Ammon's horn (tissue), 1 donor: ENCODE measurements at places on chromosomes 5 and 9.

DNA sequence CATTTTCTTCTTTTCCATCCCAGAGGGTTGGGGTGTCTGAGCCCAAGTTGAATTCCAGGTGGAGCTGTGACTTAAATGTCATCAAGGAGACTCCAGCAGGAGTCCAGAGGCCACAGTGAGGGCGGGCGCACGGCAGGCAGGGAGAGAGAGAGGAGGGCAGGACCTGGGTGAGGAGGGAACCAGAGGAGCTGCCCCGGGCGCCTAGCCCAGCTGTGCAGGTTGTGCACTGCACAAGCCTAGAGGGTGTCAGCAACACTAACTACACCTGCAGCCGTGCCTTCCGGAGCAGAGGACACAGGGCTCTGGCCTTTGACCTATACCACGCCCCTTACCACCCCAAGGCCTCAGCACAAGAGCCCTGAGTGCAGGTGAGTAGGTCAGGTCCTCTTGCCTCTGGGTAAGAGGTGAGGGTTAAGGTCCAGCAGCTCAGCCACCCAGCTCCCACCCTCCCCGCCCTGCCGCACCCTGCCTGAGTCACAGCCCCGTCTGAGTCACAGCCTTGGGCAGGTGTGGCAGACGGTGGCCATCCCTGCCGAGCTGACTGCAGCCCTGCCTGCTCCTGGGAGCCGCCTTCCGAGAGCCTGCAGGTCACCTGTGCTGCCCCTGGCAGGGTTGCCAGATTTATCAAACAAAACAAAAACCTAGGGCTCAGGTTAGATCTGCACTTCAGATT, 6.4 kb upstream of the AGPAT2 start:
- no peak for DNase-seq

- peak; percentile 62 for DNase-seq
Observed at GRCh38 chr9:72464857-72465592, 56.4 kb upstream of the TMC1 start.

DNA sequence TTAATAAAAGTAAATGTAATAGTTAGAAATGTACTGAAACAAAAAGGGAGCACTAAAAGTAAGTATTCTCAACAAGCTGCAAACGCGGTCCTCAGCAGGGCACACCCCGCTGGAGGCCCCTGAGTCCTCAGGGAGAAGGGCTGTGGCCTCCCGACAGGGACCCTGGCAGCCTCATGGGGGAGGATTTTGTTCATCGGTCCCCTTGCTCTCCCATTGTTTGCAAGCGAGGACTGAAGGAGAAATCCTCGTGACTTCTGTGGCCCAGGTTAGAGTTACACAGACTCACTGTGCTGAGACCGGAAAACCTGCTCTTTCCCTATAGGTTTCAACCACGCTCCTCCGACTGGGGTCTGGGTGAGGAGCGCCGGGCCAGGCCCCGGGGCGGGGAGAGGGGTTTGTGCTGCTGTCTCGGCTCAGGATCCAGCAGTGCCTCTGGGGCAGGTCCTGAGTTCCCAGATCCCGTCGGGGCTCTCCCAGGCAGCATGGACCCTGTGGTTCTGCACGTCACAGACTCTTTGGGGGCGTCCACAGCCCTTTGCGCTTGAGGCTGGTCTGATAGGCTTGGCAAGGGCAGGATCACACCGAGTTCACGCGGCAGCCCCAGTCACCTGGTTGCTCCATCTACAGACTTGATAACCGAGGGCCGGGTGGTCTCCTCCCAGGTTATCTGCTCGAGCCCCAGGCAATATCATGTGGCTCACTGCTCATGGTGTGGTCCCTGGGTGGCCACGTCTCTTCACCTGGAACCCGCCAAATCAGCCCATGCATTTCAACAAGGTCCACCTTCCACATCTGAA, 38.8 kb downstream of the MRPL36 start:
- DNase-seq: no peak

GRCh38 chr9:99126312-99126711, 21.4 kb downstream of the TGFBR1 start:
- no peak for DNase-seq

DNA sequence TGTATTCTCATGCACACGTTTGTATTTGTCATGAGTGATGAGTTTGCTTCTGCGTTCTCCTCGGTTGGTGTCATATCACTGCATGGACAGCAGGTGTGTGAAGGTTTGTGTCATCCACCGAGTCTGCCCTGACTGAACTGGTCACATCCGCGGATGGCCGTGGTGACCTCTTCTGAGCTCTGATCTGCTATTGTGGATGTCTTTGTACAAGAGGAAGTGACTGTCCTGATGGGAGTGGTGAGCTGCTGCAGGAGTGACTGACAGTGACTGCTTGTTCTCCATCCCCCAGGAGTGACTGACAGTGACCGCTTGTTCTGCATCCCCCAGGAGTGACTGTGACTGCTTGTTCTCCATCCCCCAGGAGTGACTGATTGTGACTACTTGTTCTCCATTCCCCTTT, 69.9 kb downstream of the EHMT1 start:
- peak; percentile 63 for DNase-seq

DNA sequence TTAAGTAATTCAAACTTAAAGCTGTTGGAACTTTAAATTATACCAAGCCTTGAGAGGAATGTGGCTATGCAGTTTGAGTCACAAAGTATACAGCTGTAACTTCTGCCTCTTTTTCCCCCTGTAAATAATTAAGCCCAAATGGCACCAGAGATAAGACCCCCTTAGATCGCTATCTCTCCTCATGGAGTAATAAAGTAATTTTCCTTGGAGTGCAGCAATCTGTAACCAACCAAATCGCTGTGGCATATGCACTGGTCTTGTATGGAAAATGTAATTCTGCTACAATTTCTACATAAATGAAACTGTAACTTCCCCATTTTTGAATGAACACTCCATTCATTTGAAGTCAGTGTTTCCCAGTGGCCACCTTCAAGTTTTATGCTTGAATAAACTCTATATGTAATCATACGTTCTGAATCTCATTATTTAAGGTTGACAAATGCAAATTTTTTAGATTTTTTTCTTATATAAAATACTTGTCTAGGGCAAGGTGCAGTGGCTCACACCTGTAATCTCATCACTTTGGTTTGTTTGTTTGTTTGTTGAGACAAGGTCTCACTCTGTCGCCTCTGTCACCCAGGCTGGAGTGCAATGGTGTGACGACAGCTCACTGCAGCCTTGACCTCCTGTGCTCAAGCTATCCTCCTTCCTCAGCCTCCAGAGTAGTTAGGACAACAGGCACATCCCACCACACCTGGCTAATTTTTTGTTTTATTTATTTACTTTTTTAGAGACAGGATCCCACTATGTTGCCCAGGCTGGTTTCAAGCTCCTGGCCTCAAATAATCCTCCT, 12.3 kb downstream of the SUSD1 start:
- no peak for DNase-seq

DNA sequence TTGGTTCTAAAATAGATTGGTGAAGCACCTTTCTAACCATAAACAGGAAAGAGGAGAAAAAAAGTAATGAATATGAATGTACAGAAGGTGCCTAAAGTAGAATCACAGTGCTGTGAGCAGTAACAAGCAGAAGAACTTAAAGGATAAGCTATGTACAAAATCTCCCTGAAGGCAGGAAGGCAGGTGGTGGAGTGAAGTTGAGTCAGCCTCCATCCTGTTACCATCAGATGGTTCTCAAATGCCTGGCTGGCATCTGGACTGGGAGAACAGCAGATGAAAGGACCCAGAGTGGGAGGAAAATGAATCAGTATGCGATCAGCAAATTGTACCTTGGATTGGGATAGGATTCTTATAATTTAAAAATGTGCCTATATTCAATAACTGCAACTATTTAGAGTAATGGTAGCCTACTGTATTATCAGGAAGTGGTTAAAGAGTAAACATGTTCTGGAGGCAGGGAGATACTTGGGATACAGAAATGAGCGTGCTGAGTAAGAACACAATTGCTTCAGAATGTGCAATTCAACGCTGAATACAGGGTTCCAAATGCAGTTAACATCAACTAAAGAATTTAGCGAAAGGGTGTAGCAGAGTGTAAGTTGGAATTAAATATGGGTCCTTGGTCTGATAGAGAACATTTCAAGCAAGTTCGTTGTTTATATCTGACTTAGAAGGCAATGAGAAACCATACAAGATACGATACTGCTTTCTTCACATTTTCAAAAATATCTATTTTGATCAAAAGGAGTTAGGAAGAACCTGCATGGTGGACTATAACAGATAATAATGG, 21.1 kb upstream of the FER start:
- DNase-seq: peak; percentile 64

DNA sequence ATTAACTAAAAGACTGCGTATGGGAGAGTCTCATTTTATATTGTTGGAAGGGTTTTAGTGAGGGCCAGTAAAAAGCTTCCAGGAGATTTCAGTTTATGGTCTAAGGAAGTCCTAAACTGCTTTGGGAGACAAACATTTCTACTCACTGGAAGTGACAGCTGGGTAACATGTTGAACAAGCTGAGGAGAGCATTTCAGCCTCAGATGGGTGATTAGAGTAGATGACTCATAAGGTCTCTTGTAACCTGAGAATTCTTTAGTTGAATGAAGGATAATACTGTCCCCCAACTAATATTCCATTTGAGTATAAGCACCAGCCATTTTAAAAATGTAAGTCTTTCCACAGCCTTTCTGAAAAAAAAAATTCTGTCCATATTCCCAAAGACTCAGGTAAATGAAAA, 218.0 kb upstream of the C9orf72 start:
- DNase-seq: no peak

- DNase-seq: no peak
Observed at GRCh38 chr9:6549106-6549800, 96.3 kb downstream of the GLDC start.

GRCh38 chr5:9557696-9558095, 11.8 kb upstream of the SEMA5A start:
- DNase-seq: no peak

DNA sequence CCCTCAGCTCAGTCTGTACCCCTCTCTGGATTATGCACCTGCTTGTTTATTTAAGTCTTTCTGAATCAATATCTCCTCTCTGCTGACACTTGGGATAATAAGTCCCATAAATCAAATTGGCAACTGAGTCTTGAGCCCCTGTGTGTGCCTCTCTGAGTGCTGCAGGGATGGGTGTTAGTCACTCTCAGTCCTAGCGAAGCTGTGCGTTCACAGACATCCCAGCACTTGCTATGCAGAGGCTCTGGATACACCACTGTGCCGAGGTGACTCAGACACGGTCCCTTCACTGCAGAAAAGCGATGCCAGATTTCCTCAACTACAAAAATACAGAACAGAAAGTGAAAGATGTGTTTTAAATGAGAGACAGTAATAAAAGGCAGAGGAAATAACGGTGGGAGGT, 4.1 kb upstream of the KCNMB1 start:
- no peak for DNase-seq

DNA sequence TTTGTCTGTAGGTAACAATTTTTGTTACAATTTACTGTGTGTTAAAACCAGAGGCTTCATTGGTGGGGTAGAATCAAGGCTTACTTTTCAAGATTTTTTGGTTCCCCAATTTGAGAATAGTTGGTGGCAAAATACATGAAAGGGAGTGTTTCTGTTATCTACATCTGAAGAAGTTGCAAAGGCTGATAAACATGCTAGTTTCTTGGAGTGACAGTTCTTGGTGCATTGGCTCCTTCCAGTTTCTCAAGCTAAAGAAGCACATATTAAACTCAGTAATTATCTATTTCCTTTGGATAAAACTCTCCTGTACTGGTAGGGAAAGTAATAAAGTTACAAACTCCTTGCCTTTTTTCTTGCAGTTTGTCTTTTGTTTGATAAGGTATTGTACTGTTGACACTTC, 5.9 kb downstream of the MACIR start:
- DNase-seq: no peak

GRCh38 chr9:113548221-113549041, 84.9 kb downstream of the RGS3 start:
- peak; percentile 68 for DNase-seq

DNA sequence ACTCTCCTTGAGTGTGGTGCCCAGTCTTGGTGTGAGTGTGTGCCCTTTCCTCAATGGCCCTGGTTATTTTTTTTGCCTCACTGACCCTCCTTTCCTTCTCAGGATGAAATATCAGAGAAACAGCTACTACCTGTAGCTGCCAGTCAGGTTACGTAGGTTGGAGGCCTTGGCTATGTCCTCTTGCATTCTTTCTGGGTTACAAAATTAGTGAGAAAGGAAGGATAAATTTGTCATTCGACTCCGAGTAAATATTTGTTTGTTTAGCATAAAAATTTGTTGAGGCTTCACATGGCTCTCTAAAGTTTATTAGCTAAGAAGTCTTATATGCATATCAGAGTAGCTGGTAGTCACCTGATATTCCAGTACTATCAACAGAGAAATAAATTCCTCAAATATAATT, 15.4 kb downstream of the MACIR start:
- no peak for DNase-seq

GRCh38 chr9:85223506-85224125, 518.1 kb downstream of the AGTPBP1 start:
- no peak for DNase-seq

DNA sequence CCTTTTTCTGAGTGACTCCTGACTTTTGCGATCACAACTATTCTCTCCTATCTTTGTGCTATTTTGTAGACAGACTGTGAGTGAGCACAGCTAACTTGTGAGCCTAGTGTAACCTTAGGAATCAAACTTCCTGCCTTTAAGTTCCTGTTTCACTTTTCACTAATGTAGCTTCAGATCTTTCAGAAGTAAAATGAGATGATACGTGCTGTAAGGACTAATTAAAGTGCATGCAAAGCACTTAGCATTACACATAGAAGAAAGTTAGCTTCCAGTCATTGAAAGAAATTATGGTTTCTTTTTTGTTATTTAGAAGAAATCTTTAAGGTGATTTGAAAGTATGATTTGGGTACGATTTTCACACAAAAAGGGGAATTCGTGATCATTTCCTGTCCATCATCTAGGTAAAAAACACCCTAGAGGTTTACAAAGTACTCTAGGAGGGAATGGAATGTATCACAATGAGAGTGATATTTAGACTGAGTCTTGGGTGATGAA, 122.7 kb downstream of the ST8SIA4 start:
- no peak for DNase-seq

GRCh38 chr5:107459605-107460004, 211.1 kb downstream of the EFNA5 start:
- no peak for DNase-seq

DNA sequence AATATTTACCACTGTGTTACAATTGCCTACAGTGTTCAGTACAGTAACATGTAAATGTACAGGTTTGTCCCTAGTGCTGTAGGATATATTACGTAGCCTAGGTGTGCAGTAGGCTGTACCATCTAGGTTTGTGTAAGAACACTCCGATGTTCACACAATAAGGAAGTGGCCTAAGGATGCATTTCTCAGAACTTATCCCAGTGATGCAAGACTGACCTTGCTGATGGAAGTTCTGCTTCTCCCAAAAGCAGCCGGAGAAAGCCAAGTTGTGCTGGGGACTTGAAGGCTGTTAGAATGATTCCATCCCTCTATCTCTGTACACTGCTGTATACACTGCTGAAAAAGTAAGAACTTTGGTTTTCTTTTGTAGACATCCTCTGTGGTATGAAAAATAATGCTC, 21.6 kb downstream of the NEUROG1 start:
- no peak for DNase-seq

GRCh38 chr5:172530406-172530805, 76.1 kb upstream of the SH3PXD2B start:
- no peak for DNase-seq
